Muscle of leg (tissue), 16 donors: ENCODE measurements at places on chromosomes 11 and 22. TPM values are rescaled to one million over a fixed set of nuclear protein-coding genes. Genes with fewer than 3 reads are reported as not detected.

- no peak for DNase-seq
Measured at GRCh38 chr11:69925366-69926196, 106.4 kb upstream of the FGF3 start.

GRCh38 chr11:62545437-62546243 is 966 bp downstream of the AHNAK start:
- DNase-seq: peak; percentile 98

DNA sequence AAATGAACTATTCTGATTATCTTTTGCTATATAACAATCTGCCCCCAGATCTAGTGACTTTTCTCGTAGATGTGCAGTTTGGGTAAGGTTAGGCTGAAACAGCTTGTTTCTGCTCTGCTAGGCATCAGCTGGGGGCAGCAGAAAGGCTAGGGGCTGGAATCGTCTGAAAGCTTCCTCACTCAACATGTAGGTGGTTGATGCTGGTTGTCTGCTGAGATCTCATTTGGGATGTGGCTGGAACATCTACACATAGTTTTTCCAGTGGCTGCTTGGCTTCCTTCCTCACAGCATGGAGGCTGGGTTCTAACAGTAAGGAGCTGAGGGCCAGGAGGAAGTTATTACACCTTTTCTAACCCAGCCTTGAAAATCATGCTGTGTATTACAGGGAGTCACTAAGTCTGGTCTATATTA is 30.2 kb downstream of the USP47 start:
- DNase-seq: peak; percentile 12

- no peak for DNase-seq
Measured at GRCh38 chr22:34620832-34621231, 445.1 kb upstream of the ISX start.

GRCh38 chr22:36729321-36729720 is 25.8 kb upstream of the CACNG2 start:
- no peak for DNase-seq

DNA sequence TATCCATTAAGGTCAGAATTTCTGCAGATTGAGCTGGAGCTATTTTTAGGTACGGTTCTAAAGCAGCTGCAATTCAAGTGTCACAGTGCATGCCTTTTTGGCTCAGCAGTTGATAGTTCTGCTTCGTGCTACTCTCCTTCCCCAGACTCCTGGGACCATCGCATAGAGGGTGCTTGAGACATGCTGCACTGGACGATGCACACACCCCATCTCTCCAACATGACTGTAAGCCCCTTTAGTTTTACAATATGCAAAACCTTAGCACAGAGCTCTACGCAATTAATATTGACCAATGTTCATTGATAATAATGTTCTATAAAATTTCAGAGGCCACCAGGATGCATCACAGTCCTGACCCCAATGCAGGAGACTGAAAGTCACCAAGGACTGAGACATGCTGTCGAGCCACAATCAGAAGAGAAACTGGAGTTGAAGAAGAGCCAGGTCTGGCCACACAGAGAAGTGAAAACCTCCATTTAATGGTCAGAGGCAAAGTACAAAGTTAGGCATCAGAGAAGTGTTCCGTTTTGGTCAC is 120.9 kb upstream of the ZC3H12C start:
- peak; percentile 78 for DNase-seq

The TLCD5 gene
- total RNA-seq: 6.6 TPM

The CADM1 gene
- 37.1 TPM for total RNA-seq

The FAM181B gene
- total RNA-seq: 0.27 TPM
